ENCODE measurements at places on chromosomes 3 and 15. TPM values are rescaled to one million over a fixed set of nuclear protein-coding genes. Genes with fewer than 3 reads are reported as not detected.

DNA sequence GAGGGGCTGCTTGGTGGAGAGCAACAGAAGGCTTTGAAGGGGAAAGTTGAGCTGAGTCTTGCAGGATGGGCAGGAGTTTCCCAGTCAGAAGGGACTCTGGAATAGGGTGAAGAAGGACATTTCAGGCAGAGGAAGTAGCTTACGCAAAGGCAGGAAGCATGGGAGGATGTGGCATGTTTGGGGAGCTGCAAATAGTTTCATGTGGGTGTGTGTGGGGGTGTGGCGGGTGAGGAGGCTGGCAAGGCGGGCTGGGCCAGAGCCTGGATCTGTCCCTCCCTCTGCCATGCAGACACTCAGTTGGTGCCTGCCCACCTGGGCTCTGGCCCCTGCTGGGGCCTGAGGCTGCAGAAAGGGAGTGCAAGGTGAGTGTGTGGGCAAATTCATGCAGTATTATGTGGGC lies 10.4 kb downstream of the TEX264 start:
- H3K4me1 ChIP-seq, result peaks cover 80% of the 10 kb centered on the region
- H3K27me3 ChIP-seq, result no peaks in the 10 kb centered on the region
- H3K27ac ChIP-seq, result peak overlapping the region; percentile 41
- peaks cover 31% of the 10 kb centered on the region for H3K36me3 ChIP-seq
- H3K4me3 ChIP-seq, result no peak overlapping the region

GRCh38 chr15:90046911-90047392 lies 45.8 kb downstream of the ZNF710 start:
- DNase-seq, result no peak
- peak overlapping the region; percentile 76 for H3K27ac ChIP-seq
- H3K36me3 ChIP-seq, result no peaks in the 10 kb centered on the region
- peaks cover 48% of the 10 kb centered on the region for H3K4me1 ChIP-seq
- peak overlapping the region; percentile 2 for H3K4me3 ChIP-seq

DNA sequence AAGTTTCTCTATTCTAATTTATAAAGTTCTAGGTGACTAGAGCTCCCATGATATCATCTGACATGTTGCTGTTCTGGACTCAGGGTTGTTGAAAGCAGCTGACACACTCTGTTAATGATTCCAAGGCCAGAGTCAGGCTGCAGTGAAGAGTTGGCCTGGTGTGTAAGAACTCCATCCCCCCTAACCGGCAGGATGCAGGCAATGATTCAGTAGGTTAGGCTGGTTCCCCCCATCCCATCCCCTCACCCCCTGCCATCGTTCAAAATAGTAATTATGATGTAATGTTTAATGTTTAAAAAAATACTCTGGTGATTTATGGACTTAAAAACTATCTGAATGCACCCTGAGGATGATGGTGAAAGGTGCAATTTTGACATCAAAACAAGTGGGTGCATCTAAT lies 4.6 kb upstream of the TRIM71 start:
- H3K4me3 ChIP-seq, result no peak overlapping the region
- DNase-seq, result peak; percentile 18
- H3K27me3 ChIP-seq, result peaks cover 30% of the 10 kb centered on the region
- no peak overlapping the region for H3K27ac ChIP-seq
- H3K36me3 ChIP-seq, result no peaks in the 10 kb centered on the region

DNA sequence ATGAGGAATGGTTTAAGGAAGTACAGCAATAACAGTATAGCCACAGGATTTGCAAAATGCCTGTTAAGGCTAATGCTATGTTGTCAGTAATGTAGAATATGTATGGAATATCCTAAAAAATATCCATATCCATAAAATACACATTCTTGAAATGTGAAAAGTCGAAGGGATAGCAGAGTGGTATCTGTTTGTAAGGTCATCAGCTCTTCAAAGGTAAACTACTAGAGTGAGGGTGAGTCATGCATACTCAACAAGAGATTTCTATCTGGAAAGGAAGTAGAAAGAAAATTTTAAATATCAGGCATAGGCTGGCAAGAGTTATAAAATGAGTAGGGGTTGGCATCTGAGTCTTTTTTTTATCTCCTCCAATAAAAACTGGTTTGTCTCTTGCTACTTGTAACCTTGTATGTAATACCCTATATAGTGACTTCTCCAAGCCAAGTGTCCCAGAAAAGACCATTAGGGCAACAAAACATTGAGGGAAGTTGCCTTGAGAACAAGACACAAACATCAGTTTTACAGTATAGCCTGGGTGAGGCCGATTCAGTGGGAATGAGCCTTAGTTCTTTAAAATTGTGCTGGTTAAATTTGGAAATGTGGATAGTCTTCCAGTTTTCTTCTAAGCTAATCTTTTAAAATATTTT lies 103.1 kb downstream of the SPATA16 start:
- no peaks in the 10 kb centered on the region for H3K27me3 ChIP-seq
- H3K4me1 ChIP-seq, result no peaks in the 10 kb centered on the region
- H3K36me3 ChIP-seq, result no peaks in the 10 kb centered on the region

- no peak for DNase-seq
- H3K4me1 ChIP-seq, result peaks cover 14% of the 10 kb centered on the region
- H3K27ac ChIP-seq, result peak overlapping the region; percentile 73
- H3K27me3 ChIP-seq, result no peaks in the 10 kb centered on the region
These were observed 630.1 kb upstream of the KCNMB2 start for GRCh38 chr3:177906126-177906511.

DNA sequence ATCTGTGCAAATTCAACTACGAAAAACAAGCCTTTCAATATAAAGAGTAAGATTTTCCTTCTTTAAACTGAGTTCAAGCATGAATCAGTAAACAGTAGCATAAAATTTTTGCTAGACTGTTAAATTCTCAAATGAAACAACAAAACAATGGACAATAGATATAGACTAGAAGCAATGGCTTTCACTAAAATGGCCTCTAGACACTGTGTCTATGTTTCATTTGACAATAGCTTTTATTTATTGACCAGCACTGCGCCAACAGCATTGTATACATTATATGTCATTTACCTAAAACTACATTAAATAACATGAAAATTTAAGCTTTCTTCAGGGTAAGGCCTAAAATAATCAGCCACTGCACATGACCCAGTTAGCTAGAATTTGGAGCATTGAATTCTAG lies 148.5 kb downstream of the DUT start:
- peaks cover 6% of the 10 kb centered on the region for H3K36me3 ChIP-seq
- no peak for DNase-seq
- no peak overlapping the region for H3K4me3 ChIP-seq
- no peaks in the 10 kb centered on the region for H3K27me3 ChIP-seq

GRCh38 chr3:194532591-194532990 lies 45.8 kb upstream of the ATP13A3 start:
- H3K27me3 ChIP-seq, result no peaks in the 10 kb centered on the region
- H3K36me3 ChIP-seq, result no peaks in the 10 kb centered on the region
- DNase-seq, result no peak

DNA sequence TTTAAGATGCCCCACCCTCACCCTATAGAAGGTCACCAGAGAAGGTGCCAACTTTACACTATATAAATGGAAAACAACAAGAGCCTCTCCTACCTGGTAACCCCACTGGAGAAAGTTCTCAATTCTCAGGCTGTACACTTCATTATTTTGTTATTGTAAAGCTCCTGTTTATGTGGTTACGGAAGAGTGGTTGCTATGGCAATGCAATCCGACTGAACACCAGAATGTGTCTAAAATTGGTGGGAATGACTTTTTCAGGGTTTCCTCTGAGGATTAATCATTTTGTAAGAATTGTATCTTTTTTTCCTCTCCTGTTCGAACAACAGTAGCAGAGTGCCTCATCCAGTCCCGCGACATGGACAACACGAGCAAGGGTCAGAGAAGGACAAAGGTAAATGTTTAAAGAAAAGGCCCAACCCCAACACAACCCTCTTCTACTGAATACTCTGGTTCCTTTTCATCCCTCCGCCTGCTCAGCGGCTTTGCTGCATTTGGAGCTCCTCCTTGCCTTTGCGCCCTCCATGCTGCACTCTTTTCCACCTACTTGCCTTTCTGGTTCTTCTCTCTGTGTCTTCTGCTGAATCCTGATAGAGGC lies 45.3 kb downstream of the DGKG start:
- no peak for DNase-seq
- H3K27me3 ChIP-seq, result no peaks in the 10 kb centered on the region
- no peaks in the 10 kb centered on the region for H3K36me3 ChIP-seq
- H3K27ac ChIP-seq, result no peak overlapping the region
- H3K4me1 ChIP-seq, result no peaks in the 10 kb centered on the region
- H3K4me3 ChIP-seq, result no peak overlapping the region

DNA sequence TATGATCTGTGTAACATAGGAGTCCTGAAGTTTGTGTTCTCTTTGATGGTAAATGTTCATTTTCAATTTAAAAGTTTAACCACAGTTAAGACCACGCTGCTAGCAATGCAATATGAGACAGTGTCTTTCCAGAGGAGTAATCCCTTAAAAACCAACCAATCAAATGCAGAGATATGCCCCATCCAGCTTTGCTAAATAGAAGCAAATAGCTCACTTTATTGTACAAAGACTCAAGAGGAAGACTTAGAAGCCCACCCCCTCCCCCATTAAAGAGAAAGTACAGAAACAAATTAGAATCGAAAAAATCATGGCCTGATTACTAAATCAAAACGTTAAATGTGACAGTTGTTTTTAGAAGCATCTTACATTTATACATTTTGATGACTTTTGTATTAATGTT lies 2.1 kb upstream of the ANP32A start:
- no peak overlapping the region for H3K4me3 ChIP-seq
- no peak overlapping the region for H3K27ac ChIP-seq
- no peak for DNase-seq
- H3K4me1 ChIP-seq, result peaks cover 16% of the 10 kb centered on the region
- H3K27me3 ChIP-seq, result no peaks in the 10 kb centered on the region
- no peaks in the 10 kb centered on the region for H3K36me3 ChIP-seq

- no peaks in the 10 kb centered on the region for H3K36me3 ChIP-seq
- H3K27ac ChIP-seq, result no peak overlapping the region
- H3K4me3 ChIP-seq, result no peak overlapping the region
- no peaks in the 10 kb centered on the region for H3K4me1 ChIP-seq
These were observed 24.8 kb downstream of the ATP10A start for GRCh38 chr15:25838191-25838870.

- H3K27me3 ChIP-seq, result no peaks in the 10 kb centered on the region
- no peak overlapping the region for H3K27ac ChIP-seq
- H3K4me3 ChIP-seq, result no peak overlapping the region
- peaks cover 15% of the 10 kb centered on the region for H3K36me3 ChIP-seq
- no peak for DNase-seq
These were observed 97.5 kb downstream of the ARHGEF26 start for GRCh38 chr3:154218728-154219127.

DNA sequence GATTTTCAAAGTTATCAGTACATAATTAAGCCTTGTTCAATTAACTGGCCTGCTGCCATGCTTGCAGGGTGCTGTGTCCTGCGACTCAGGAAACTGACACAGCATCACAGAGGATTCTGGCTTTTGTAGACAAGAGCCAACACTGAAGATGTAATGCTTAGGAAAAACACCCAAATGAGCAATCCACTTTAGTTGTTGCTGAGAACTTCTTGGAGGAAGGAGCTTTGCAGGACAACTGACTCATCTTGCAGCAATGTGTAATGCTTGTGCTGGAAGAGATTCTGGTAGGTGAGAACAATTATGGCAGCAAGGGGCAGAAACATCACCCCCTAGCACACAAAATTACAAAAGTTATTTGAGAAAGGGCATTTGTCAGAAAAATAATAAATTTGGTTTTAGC lies 67.6 kb downstream of the NLGN1 start:
- DNase-seq, result no peak
- H3K36me3 ChIP-seq, result no peaks in the 10 kb centered on the region
- H3K4me1 ChIP-seq, result no peaks in the 10 kb centered on the region
- no peak overlapping the region for H3K27ac ChIP-seq
- H3K4me3 ChIP-seq, result no peak overlapping the region
- H3K27me3 ChIP-seq, result no peaks in the 10 kb centered on the region

GRCh38 chr15:85986741-85987140 lies 92.9 kb upstream of the AGBL1 start:
- H3K36me3 ChIP-seq, result no peaks in the 10 kb centered on the region
- H3K27ac ChIP-seq, result no peak overlapping the region
- no peaks in the 10 kb centered on the region for H3K4me1 ChIP-seq

The CAND2 gene
- 1.2 TPM for total RNA-seq

The ARRDC4 gene
- 57.7 TPM for total RNA-seq

The CMTM8 gene
- 7.4 TPM for total RNA-seq

The FSIP1 gene
- 0.24 TPM for total RNA-seq

The PCSK6 gene
- 24.5 TPM for total RNA-seq

The ESYT3 gene
- 39.0 TPM for total RNA-seq

Data from suprapubic skin (tissue), 4 donors.